ENCODE measurements at places on chromosomes 6 and 20.
A peak's percentile ranks its signal among the peaks of the same experiment; 100 is the strongest.

- DNase-seq, result no peak
Measured at GRCh38 chr20:56247954-56248782, at the start of gene MC3R. Gene MC3R, plus strand, starts transcription at chr20:56248732. Its CDS starts 112 bp downstream, at chr20:56248844.

GRCh38 chr20:48619126-48620101 is 208.4 kb downstream of the PREX1 start:
- DNase-seq, result no peak

- peak; percentile 30 for DNase-seq
Measured at GRCh38 chr6:141326426-141326825, 806.3 kb upstream of the GJE1 start.

- no peak for DNase-seq
Measured at GRCh38 chr6:64266351-64266821, 630.8 kb downstream of the PHF3 start.

- DNase-seq, result no peak
Measured at GRCh38 chr6:106736502-106736901, 107.1 kb downstream of the QRSL1 start.

- DNase-seq, result no peak
Measured at GRCh38 chr6:6046716-6047115, 40.0 kb upstream of the NRN1 start.

DNA sequence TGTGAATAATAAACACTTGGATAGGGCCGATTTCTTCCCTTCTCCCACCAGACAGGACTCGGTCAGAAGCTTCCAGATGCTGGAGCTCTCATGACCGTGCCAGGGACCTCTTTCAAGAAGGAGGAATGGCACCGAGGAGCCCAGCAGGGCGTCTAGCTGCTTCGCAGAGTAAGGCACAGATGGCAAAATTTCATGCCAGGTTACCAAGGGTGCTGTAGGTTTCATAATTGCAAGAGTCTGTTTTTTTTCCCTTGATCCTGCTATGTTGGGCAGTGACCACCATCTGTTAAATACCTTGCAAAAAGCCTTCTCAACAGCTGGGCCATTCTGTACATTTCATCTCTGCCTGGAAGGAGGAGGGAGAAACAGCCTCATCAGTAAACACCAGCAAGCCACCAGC is 111.8 kb downstream of the EDN3 start:
- no peak for DNase-seq

- no peak for DNase-seq
Measured at GRCh38 chr20:25148982-25149846, 46.3 kb upstream of the ENTPD6 start.

- no peak for DNase-seq
Measured at GRCh38 chr20:38723017-38723847, 1.1 kb upstream of the SLC32A1 start.

- DNase-seq, result no peak
Measured at GRCh38 chr6:154318721-154319120, 37.9 kb downstream of the IPCEF1 start.

DNA sequence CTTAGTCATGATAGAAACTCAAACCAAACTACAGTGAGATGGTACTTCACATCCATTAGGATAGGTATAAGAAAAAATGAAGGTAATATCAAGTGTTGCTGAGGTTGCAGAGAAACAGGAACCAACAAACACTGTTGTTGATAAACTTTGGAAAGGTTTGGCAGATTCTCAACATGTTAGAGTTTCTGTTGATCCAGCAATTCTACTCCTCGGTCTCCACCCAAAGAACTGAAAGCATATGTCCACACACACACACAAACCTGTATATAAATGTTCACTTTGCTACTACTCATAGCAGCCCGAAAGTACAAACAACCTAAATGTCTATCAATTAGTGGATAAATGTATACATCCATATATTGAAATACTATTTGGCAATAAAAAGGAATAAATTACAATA is 128.3 kb upstream of the CARMIL1 start:
- no peak for DNase-seq

DNA sequence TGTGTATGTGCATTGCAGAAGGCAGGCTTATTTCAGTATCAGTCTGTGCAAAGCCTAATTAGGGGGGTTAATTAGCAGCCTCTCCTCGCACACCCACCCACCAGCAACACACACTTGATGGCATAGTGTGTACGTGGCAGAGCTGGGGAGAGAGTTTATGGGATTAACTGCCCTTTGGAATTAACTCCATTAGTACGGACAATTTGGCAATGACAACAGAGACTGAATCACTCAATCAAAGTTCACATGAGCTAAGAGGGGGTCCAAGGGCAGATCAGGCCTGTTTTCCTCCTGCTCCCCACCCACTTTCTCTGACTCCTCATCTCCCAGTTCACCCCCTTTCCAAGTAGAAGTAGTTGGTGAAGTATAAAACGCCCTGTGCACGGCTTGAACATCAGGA is 69.5 kb downstream of the LRFN2 start:
- no peak for DNase-seq

GRCh38 chr20:44640522-44640921 is 11.0 kb downstream of the ADA start:
- no peak for DNase-seq

GRCh38 chr20:36599912-36600345 is 5.7 kb upstream of the RAB5IF start:
- DNase-seq, result no peak

DNA sequence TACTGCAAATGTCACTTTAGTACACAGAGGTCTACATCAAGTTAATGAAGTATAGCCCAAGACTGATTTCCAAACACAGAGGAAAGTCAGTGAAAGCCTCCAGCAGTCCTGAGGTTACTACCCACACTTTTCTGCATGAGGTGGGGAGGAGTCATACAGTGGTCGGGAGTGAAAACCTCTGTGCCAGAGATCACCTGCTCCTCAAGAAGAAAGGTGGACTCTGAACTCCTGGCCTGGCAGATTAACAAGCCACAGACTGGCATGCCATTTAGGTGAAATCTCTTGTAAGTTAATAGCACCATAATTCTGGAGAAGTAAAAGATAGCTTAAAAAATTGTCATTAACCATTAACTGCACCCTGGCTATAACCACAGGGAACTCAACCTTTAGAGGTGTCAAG is 125.0 kb upstream of the LAMP5 start:
- no peak for DNase-seq

DNA sequence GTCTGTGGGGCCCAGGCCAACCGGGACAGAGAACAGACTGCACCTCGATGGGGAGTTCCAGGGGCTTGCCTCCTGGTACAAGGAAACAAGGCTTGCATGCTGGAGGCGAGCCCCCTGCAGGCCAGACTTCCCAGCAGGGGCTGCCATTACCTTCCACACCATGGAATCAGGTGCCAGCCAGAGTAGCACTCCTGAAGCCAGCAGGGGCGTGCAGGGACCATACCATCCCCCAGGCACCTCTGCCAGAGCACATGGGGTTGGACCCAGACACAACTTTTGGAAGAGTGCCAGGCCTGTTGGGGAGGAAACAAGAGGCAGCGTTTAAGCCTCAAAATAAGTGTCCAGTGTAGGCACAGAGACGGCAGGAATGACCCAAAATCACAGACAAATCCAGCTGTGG is 6.5 kb downstream of the DDO start:
- DNase-seq, result no peak

DNA sequence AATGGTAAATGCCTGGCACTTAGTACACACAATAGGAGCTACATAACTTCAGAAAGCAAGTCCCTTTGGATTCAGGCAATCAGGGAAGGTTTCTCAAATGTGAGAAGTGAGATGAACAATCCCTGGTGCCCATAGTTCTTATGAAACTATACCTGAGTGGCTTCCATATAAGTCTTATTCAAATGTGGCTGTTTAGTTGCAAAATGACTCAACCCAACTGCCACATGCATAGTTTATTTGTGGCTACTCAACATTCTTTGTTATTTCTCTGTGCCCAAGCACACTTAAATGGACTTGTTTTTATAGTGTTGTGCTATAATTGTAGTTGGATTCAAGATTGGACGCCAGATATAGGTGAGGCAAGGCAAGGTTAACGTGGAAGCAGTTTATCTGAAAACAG is 93.7 kb upstream of the ATXN1 start:
- DNase-seq, result no peak

GRCh38 chr20:58618351-58619076 is 32.6 kb upstream of the STX16 start:
- no peak for DNase-seq

GRCh38 chr20:10111959-10112250 is 77.1 kb downstream of the ANKEF1 start:
- DNase-seq, result no peak

DNA sequence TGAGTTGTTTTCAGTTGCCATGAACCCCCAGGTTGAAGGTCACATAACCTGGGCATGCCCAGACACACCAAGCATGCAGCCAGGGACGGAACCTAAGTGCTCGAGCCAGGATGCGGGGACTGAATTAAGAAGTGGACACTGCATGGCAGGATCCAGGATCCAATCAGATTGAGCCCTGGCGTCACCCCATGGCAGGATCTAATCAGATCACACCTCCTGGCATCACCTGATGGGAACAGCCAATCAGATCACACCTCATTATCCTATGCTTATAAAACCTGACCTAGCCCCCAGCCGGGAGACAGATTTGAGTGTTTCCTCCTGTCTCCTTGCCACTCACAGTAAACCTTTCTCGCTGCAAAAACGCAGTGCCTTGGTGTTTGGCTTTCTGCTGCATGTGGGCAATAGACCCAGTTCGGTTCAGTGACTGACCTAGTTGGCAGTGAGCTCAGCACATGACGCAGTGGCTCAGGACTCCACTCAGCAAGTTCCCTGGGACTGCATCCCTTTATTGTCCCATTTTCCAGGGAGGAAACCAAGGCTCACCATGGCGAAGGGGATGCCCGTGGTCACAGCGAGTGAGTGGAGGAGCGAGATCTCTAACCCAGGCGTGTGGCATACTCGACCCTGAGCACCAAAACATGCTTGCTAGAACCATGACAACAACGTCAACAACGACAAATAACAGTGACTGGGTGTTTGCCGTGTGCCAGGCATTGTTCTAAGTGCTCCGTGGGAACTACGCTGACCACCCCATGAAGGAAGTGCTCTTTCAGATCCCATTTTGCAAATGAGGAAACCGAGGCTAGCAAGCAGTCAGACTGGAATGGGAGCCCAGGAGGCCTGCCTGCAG is 66.3 kb downstream of the RBM38 start:
- DNase-seq, result no peak

GRCh38 chr6:9521152-9521530 is 893.7 kb downstream of the TFAP2A start:
- DNase-seq, result no peak

DNA sequence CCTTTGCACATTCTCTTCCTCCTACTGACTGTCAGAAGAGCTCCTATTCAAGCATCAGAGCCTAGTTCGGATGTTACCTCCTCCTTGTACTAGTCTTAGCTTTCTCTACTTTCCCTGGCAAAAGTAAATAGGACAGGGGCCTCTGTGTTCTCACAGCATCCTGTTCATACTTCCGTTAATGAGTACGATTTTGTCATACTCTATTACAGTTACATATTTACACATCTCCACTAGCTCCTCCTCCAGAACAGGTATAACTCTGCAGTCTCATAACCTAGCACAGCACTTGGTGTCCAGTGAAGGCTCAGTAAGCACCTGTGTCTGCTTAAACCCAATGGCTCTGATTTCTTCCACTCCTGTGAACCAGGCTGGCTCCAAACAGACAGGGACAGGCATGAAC is 7.0 kb downstream of the ELMO2 start:
- no peak for DNase-seq

GRCh38 chr6:28802417-28803336 is 121.1 kb downstream of the TRIM27 start:
- DNase-seq, result no peak

- DNase-seq, result no peak
Measured at GRCh38 chr20:59804347-59804746, 129.1 kb downstream of the SYCP2 start.

- no peak for DNase-seq
Measured at GRCh38 chr6:155050311-155050710, 55.2 kb downstream of the TIAM2 start.

DNA sequence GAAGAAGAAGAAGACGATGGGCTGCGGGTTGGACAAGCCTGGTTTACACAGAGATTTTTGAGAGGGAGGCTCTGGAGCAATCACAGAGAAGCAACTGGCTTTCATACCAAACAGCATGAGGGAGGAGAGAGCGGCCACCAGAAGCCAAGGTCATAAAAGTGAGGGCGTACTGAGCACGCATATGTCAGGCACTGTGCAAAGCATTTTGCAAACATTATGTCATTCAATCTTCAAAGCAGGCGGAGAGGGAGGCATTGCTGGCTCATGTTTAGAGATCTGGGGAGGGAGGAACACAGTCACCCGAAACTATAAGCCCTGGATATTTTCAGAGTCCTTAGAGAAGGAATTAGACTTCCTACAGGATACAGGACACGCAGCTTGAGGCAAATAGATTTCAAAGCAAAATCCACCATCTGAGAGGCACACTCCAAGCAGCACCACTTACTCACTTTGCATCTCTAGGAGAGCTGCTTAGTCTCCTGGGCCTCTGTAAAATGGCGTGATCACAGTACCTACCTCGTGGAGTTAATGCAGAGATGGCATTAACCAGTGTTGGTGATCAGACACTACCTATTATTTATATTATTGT is 24.6 kb downstream of the RAMACL start:
- no peak for DNase-seq

GRCh38 chr20:36604952-36605398 is 604 bp upstream of the RAB5IF start:
- peak; percentile 13 for DNase-seq

DNA sequence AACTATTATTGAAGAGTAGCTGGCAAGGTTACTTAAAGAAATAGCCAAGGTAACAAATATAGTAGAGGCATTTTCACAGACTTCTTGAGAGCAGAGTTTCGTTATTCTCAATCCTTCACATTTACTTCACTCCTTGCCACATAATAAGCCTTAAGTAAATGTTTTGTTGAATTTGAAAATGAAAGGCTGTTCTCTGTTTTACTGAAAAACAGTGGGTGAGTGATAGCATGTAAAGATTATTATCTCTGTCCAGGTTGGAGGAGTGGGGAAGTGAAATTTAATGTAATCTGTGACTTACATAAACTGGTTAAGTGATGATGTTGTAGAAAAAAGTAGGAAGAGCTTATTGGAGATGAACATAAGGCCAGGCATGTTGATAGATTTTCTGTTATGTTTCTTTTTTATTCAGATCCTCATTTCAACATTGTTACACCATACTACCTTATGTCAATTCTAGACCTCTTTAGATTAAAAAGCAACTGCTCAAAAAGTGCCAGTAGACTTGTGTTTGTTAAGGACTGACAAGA is 55.0 kb downstream of the QKI start:
- no peak for DNase-seq
